ENCODE measurements at places on chromosomes 5 and 9.

DNA sequence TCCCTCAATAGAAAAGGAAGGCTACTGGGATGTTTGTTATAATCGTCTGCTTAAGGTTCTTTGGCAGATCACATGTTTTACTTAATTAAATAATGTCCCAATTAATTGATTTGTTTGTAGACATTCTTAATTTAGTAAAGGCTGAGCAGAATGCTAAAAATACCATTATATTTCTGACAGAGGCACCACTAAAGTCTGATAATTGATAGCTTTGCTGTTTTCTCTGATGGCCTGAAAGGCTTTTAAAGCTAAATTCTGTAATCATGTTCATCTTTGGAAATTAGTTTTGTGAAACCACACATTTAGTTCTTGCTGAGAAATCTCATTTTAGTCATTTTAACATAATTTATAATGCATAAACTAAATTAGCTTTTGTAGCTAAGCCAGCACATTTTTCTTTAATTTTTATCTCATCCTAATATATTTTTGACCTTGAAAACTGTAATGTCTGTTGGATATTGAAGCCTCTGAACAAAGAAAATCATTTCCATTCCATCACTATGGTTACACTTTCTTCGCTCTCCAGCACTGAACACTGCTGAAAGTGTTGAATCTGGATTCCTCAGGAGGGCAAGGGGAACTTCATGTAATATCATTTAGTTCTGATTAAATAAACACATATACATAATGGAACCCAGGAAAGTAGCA, 329.4 kb downstream of the ELAVL2 start:
- DNase-seq, result no peak

DNA sequence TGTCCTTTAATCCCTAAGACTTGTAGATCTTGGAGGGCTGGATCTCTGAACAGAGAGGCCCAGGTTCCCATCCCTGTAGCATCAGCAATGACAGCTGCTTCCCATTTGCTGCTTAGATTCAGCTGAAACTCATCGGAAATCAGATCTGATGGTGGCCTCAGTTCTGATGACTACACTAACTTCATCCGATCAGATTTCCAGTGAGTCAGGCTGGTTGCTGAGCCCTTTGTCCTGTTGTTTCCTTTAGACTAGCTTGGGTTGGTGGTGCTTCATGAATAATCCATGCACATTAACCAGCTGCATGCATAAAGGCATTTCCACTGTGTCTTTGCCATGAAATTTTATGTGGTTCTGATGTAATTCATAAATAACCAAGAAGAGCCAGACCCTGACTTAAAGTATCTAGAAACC, 195.2 kb upstream of the TUT7 start:
- no peak for DNase-seq

GRCh38 chr5:99033014-99033900, 104.5 kb upstream of the CHD1 start:
- no peak for DNase-seq

DNA sequence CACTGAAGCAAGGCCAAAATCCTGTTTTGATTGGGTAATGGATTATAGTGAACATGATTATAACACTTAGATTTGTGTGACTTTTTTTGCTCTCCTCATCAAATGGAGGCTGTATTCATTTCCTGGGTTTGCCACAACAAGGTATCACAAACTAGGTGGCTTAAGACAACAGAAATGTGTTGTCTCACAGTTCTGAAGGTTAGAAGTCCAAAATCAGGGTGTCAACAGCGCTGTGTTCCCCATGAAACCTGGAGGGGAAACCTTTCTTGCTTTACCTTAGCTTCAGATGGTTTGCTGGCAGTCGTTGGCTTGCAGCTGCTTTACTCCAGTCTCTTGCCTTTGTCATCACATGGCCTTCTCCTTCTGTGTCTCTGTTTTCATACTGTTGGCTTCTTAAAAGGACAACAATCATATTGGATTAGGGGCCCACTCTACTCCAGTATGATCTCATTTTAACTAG, 32.4 kb downstream of the CDC42SE2 start:
- no peak for DNase-seq

- DNase-seq, result no peak
Observed at GRCh38 chr5:174459832-174460448, 264.4 kb upstream of the MSX2 start.

- no peak for DNase-seq
Observed at GRCh38 chr9:92297611-92298010, 4.1 kb upstream of the IARS1 start.

- DNase-seq, result no peak
Observed at GRCh38 chr5:67350618-67351201, 154.1 kb upstream of the CD180 start.

- no peak for DNase-seq
Observed at GRCh38 chr9:36632892-36633291, 60.2 kb downstream of the MELK start.

DNA sequence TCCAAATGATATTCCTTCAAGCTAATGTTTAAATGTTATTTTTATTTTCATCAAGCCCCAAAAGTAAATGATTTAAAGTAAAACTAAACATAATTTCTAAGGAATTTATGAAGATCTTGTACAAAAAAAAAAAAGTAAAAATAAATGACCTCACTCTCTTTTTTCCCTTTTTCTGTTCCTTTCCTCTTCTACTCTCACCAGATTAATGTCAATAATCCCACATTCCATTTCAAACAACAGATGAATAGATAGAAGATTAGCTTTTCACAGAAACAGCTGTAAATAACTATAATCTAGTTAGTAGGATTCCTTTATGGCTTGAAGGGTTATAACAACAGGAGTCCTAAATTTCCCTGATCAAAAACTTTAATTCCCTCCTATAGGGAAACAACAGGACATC, 88.1 kb downstream of the EFNA5 start:
- no peak for DNase-seq

DNA sequence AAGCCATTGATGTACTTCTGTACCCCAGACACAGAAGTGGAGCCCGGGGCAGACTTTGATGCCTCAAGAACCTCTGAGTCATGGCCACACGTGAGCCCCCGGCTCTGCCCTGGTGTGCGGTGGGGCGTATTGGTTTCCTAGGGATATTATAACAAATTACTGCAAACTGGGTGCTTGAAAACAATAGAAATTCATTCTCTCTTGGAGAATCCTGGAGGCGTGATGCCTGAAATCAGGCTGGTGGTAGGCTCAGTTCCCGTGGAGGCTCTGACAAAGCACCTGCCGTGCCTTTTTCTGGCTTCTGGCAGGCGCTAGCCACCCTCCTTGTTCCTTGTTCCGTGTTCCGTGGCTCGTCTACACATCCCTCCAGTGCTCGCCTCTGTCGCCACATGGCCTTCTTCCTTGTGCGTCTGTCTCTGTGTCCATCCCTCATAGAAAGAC, 24.2 kb downstream of the NEK6 start:
- DNase-seq, result no peak

GRCh38 chr5:165894916-165895315, 2389.5 kb downstream of the MAT2B start:
- DNase-seq, result no peak

DNA sequence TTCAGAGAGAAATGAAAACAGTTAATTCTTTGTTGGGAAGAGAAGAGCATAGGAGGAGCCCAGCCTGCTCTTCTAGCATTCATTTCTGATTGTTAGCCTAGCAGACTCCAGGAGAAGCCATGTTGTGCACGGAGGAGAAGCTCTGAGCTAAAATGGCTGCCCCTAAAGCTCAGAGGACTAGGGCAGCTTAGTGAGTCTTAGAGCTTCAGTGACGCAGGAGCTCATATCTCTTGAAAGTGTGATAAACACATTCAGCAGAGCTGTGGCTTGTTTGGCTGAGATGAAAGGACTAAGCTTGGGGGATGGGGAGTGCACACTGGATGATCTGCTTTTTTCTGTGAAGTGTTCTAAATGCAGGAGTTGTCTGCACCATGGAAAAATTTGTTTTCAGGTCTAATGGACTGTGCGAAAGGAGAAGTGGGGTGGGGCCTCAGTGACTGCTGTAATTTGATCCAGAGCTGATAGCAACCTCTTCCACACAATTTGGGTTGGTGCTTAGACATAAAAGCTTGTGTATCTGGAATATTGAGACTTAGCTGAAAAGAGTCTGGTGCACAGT, 58.5 kb downstream of the ZNF462 start:
- DNase-seq, result no peak

- no peak for DNase-seq
Observed at GRCh38 chr5:142981886-142982820, 212.0 kb downstream of the ARHGAP26 start.

GRCh38 chr5:79590396-79590999, 21.7 kb upstream of the TENT2 start:
- DNase-seq, result no peak

GRCh38 chr9:124802426-124802825, 25.5 kb downstream of the OLFML2A start:
- DNase-seq, result no peak

- DNase-seq, result no peak
Observed at GRCh38 chr9:90343991-90344390, 298.6 kb downstream of the DIRAS2 start.

- DNase-seq, result no peak
Observed at GRCh38 chr5:32833127-32833526, 122.0 kb downstream of the NPR3 start.

DNA sequence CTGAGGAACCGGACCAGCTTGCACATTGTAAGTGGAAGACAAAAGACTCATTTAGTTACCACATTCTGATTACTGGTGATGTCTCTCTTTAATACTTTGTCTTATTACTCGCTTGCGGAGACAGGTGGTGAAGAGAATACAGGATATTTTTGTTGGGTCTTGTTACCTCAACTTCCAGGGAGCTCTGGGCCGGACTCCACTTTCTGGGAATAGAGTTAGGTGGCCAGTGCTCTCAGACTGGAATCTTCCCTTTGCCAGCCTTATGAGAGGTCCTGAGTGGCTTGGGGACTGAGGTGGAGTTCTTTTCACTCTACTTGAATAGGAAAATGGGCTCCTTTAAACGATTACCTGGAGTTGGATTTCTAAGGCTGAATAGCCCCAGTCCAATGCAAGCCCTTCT, 33.3 kb upstream of the SPRY4 start:
- DNase-seq, result no peak

DNA sequence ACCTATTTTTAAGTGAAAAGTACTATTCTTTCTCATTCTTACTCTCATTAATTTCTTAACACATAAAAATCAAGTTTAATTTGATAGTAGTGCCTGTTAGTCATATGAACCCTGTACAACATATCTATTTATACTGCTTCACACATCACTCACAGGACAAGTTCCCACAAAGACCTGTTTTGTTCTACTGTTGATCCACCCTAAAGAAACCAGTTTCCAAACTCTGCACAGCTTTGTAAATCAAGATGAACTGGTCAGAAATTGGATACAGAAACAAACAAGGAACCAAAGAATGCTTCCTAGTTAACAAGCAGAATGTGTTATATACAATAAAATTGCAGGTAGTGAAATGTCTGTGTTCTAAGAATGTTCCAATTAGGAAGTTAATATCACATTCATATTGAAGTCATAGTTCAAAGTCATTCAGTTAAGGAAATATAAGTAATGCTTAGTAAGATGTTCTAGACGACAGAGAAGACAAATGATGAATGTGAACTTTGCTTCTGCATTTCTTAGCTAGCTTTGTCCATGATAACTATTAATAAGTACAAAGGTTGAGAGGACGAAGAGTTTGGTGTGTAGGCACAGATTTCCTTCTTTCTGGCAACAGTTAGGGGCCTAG, 33.4 kb downstream of the C9orf85 start:
- no peak for DNase-seq

DNA sequence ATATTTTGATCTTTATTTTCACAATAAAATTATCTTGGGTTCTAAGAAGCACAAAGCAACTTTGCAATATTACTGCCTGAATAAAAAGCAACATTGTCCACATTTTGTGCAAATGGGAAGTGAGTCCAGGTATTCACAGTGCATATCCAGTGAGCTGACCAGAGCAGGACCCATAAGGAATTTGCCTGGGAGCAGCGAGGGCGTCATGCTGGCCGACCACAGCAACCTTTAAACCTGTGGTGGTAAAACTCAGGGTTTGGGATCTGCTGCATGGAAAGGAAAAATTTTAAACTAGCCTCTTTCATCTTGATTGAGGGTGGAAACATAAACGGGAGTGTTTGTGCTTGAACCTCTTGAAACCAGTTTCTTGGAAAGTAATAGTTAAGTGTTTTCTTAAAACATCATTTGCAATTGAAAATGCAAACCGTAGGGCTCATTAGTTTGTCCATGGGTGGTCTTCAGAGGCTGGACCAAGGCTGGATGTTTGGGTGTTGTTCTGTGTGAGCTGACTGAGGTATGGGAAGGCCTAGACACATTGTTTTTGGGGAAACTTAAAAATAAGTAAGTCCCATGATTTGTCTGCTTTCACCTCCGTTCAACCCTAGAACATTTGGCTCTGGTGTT, 85.0 kb upstream of the ANKH start:
- no peak for DNase-seq

- DNase-seq, result no peak
Observed at GRCh38 chr5:174717826-174718455, 6.4 kb upstream of the MSX2 start.

GRCh38 chr5:17206021-17206420, 11.4 kb upstream of the BASP1 start:
- DNase-seq, result no peak

DNA sequence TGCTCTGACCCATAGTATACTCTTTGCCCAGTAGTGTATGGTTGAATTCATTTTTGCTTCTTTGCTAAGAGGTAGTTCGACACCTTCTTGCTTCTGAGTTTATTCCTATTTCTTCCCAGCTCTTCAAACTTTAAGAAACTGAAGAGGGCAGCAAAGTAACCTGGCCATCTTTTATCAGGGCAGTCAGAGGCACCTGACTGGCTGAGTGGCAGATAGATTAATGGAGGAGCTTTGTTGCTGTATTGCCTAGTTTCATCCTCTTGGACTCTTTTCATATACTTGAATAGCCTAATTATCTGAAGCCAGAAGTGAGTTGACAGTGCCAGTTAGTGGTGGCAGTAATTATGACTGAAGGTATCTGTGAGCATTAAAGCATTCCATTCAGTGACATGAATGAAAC, 82.5 kb downstream of the UHRF2 start:
- DNase-seq, result no peak

GRCh38 chr5:59538750-59539121, 354.8 kb downstream of the PDE4D start:
- DNase-seq, result no peak

GRCh38 chr5:154157483-154158378, 32.8 kb upstream of the GALNT10 start:
- no peak for DNase-seq

DNA sequence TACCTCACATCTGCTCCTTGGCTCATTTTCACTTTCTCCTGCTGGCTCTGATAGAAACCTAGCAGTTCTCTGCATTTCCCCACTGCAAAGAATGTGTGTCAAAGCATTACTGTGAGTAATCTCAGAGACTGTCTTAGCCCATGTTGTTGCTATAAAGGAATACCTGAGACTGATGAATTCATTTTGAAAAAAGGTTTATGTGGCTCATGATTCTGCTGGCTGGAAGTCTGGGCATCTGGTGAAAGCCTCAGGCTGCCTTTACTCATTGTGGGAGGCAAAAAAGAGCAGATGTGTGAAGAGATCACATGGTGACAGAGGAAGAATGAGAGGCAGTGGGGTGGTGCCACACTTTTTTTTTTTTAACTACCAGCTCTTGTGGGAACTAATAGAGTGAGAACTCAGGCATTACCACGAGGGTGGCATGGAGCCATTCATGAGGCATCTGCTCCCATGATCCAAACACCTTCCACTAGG, 191.6 kb upstream of the CTNND2 start:
- DNase-seq, result no peak

Measured in osteocyte (in vitro differentiated cells).